Stimulated activated CD8-positive, alpha-beta memory T cell treated with anti-CD3 and anti-CD28 coated beads, Interleukin-15, amount 100 ng/mL, for 24 hours (primary cell): ENCODE measurements at places on chromosomes 4 and X.

DNA sequence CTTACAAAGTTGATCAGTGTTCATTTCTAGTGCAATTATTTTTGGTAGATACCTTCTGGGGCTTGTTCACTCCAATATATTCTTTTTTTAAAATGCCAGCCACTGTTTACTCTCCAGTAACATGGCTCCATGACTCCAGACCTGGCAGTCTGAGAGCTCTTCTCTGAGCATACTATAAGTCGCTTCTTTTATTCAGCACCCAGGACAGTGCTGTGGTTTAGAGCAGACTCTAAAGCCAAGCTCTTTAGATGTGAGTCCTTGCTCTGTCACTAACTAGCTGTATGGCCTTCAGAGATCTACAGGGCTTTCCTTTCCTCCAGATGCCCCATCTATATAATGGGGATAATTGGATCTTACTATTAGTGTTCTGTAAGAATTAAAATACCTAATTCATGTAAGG is 200.2 kb upstream of the FAM241A start:
- DNase-seq, result no peak

- no peak for DNase-seq
These were observed 123.9 kb upstream of the ACSL4 start for GRCh38 chrX:109856974-109857373.

- DNase-seq, result no peak
These were observed 75.6 kb upstream of the SRD5A3 start for GRCh38 chr4:55270481-55270880.

GRCh38 chrX:105618393-105619101 is 203.8 kb upstream of the NRK start:
- DNase-seq, result no peak

- no peak for DNase-seq
These were observed 30.9 kb downstream of the PDLIM3 start for GRCh38 chr4:185504098-185505047.

- no peak for DNase-seq
These were observed 32.1 kb upstream of the GLRA2 start for GRCh38 chrX:14497184-14497666.

GRCh38 chr4:8191136-8191747 is 7.8 kb upstream of the SH3TC1 start:
- DNase-seq, result no peak

GRCh38 chrX:18873189-18873791 is 110.6 kb downstream of the PHKA2 start:
- no peak for DNase-seq

- DNase-seq, result peak; percentile 34
These were observed at the start of gene NONO for GRCh38 chrX:71283403-71284143. Gene NONO, plus strand, starts transcription at chrX:71283635. Its CDS starts 7,003 bp downstream, at chrX:71290638.

DNA sequence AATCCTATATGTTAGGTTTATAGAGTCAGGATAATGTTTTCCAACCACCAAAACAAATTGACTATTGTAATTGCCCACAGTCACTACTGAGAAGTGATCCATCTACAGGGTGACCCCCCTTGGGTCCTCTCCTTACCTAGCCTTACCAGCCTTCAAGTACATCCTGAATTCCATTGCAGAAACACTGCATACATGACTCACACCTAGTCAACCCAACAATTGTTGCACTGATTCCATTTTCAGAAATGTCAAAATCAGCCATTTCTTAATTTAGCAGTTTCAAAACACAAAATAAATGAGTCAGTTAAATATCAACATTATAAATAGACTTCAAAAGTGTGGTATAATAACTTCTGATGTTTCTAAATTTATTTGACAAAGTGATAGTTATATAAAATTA is 106.3 kb upstream of the TNIP3 start:
- no peak for DNase-seq

DNA sequence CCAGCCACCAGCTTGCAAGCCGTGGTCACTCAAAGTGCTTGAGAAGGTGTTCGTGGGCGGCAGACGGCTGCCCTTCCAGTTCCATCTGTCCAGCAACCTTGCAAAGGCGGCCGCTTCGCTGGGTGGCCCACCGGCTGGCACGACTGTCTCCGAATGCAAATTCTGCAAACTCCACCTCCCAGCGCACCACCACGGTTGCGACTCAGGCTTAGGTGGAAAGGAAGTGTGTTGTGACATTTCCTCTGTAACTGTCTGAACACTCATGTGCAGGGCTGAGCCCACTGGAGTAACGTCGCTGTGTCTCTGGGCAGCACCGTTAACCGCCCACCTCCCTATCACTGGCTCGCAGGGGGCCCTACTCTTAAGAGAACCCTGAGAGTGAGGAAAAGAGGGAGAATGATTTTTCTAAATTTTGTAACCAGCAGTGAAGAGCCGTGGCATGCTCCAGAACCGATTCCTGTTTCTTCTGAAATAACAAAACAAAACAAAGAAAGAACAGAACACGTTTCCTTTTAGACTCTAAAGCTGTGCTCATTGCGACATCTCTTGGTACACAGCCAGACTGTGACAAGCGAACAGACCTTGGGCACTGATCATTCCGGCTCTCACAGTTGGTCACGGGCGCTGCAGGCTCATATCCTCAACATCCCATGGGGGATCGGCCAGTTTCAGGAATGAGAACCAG is at the start of gene P2RY8:
TSS of gene P2RY8 (minus strand) at position 155 of the 685 bp plus-strand sequence. CDS start 70,627 bp downstream, outside the sequence.
- DNase-seq, result peak; percentile 38

- DNase-seq, result no peak
These were observed 1528.0 kb downstream of the TECRL start for GRCh38 chr4:62881210-62881609.

DNA sequence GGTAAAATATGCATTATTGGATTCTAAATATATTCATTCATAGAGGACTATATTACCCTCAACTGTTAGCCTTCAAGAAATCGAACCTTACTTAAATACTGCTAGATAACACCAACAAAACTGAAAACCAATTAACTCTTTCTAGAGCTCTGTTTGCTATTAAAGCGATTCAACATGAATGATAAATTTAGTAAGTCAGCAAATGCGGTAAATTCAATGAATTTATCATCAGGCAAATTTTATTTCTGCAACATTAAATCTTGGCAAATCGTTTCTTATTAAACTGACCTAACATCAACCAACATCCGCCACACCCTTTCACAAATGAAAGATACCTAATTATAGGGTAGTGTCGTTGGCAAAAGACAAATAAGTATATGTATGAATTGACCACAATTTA is 26.4 kb upstream of the HELT start:
- no peak for DNase-seq

GRCh38 chr4:26959654-26960047 is 99.0 kb downstream of the STIM2 start:
- DNase-seq, result no peak

GRCh38 chr4:43816116-43816515 is 632.5 kb downstream of the KCTD8 start:
- no peak for DNase-seq

DNA sequence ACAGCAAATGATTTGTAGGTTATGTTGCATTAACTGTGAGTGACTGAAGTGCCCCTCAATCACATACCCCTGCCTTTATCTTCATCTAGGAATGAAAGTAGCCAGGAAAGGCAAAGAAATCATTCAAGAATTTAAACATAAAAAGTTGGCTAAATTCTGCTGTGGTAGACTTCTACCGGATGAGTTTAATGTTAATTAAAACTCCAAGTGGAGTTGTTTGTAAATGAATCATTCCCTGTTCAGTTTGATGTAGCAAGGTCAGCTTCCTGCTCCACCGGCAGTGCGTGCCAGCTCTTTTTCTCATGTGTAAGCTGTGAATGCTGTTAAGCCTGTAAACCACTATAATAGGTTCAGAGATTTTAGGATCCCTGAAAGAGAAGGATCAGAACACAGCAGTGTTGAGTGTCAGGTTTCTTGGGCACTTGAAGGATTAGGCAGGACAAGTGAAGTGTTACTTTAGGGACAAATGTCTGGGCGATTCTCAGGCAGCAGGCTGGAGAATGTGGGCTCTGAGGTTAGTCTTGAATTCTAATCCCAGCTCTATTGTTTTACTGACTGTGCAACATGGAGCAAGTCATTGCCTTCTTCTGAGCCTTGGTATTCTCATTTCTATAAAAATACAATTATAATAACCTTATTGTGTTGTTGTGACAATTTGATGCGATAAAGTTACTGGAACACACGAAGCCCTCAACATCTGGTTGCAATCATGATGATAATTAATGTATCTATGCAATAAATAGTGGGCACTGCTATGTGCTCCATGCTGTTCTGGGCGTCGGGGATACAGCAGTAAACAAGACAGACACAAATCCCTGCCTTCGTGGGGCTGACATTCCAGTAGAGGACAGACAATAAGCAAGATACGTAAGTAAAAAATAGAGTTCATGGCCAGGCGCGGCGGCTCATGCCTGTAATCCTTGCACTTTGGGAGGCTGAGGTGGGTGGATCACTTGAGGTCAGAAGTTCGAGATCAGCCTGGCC is 112.0 kb downstream of the SHROOM3 start:
- no peak for DNase-seq

GRCh38 chr4:38030023-38030422 is 69.8 kb downstream of the PTTG2 start:
- no peak for DNase-seq

- no peak for DNase-seq
These were observed 19.3 kb upstream of the CPE start for GRCh38 chr4:165359506-165359905.

DNA sequence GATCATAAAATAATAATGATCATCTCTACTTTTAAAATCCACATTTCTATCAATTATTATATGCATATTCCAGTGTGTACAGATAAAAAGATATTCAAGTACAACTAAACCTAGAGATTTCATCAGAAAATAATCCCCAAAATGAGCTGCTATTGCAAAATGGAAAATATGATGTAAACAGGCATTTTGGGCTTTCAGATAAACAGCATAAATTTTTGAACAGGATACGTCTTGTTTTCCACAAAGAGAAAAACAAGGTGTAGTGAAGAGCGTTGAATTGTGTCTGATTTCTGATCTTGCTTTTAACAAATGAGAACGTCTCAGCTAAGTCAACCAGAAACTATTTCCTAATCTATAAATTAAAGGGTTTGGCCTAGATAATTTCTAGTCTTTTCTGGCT is 349.6 kb upstream of the FTHL17 start:
- no peak for DNase-seq

DNA sequence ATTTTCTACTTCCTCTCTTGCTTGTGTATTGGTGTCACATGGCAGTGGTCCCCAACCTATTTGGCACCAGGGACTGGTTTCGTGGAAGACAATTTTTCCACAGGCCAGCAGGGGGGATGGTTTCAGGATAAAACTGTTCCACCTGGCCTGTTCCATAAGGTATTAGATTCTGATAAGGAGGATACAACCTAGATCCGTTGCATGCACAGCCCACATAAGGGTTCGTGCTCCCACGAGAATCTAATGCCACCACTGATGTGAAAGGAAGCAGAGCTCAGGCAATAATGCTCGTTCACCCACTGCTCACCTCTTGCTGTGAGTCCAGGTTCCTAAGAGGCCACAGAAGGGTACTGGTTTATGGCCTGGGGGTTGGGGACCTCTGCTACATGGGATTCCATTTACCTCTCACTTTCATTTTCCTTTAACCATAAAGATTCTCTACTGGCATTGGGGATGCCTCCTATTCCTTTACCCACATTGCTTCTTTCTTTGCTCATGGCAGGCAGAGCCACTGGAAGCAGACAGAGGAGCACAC is 38.1 kb downstream of the SEC31A start:
- DNase-seq, result no peak

DNA sequence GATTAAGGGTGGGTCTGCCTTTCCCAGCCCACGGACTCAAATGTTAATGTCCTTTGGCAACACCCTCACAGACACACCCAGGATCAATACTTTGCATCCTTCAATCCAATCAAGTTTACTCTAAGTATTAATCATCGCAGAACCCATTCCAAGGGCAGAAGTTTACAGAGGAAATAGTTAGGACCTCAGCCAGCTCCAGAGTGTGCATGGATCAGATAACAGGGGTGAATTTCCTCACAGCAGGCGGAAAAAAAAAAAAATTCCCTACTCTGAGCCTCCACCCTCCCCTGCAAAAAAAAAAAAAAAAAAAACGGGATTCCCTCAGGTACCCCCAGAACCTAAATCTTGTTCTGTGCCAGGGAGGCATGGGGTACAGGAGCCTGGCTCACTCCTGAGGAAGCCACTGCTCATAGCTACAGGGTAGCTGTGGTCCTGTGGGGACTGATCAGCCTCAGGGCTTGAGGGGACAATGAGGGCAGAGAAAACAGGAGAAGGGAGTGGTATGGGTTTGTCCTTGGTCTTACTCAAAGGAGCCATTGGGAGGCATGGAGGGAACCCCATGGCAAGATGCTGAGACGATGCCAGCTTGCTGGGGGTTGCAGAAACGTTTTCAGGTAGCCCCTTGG is 113.0 kb downstream of the DHRSX start:
- DNase-seq, result no peak

DNA sequence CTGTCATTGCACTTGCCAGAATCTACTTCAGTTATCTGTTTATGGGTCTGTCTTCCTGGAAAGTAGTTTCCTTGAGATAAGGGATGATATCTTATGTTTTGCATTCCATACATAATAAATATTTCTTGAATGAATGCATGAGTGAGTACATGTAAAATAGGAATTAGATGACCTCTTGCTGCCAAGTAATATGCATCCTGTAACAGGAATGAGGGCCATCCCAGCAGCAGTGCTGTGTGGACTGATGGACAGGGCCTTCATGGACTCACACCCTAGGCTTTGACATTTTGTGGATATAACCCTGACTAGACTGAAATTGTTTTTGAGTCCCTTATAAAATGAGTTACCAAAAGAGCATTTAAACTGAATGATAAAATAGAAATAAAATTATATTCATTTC is 77.2 kb upstream of the NEIL3 start:
- no peak for DNase-seq

DNA sequence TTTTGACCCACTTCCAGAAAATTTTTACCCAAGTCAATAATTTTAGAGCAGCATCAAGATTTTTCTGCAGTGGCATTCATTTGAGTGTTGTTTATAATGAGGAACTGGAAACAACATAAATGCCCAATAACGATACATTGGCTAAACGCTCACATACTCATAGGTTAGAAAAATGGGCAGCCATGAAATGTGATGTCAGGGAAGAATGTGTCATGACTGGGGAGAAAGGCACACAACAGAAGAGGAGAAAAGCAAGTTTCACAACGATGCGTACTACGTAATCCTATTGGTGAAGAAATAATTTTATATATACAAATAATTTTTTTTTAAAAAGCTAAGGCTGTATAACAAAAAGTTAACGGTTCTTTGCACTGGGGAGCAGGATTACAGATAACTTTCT is 33.6 kb upstream of the MAP3K15 start:
- no peak for DNase-seq

GRCh38 chrX:82335772-82336171 is 1133.9 kb downstream of the SH3BGRL start:
- DNase-seq, result no peak

GRCh38 chrX:12975991-12976558 is 1.2 kb downstream of the TMSB4X start:
- DNase-seq, result no peak

DNA sequence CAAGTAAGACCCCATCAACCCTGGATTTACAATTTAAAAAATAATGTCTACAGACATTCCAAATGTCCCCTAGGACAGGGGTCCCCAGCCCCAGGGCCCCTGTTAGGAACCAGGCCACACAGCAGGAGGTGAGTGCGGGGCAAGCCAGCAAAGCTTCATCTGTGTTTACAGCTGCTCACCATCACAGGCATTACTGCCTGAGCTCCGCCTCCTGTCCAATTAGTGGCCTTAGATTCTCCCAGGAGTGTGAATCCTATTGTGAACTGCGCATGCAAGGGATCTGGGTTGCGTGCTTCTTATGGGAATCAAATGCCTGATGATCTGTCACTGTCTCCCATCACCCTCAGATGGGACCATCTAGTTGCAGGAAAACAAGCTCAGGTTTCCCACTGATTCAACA is 146.1 kb downstream of the ATP10D start:
- DNase-seq, result no peak
